Fibroblast of skin of scalp (primary cell): ENCODE measurements at places on chromosomes 5 and 9.
A peak's percentile ranks its signal among the peaks of the same experiment; 100 is the strongest.

- DNase-seq: no peak
Observed at GRCh38 chr9:3180696-3181048, 336.8 kb upstream of the PUM3 start.

DNA sequence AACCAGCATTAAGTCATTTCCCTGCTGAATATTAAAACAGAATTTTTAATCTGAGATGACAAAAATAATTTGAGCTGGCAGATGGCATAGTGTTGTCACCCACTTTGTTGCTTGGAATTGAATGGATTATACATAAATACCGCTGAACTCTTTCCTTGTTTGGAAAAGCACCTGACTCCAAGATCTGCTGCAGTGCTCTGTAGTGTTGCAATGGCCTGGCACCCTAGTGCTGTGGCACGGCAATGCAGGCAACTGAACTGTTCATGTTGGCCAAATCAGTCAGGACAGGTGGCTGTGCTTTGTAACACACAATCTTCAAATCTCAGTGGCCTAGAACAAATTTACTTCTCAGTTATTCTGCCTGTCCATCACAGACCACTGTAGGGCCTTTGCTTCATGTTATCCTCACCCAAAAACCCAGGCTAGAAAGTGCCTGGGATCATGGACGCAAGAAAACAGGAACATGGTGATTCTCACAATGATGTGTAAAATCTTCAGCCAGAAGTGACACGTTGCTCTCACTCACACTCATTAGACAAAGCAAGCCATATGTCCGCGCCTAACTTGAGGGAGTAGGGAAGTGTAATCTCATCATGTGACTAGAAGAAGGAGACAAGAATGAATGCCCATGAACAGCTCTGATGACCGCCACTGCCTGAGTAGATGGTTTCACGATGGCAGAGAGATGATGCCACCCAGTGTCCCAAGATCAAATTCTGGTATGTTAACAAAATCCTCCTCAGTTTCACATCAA is 191.9 kb upstream of the PUM3 start:
- no peak for DNase-seq

GRCh38 chr9:107144475-107144874 is 138.6 kb upstream of the RAD23B start:
- no peak for DNase-seq

- DNase-seq: no peak
Observed at GRCh38 chr5:102991802-102992201, 128.1 kb downstream of the GIN1 start.

DNA sequence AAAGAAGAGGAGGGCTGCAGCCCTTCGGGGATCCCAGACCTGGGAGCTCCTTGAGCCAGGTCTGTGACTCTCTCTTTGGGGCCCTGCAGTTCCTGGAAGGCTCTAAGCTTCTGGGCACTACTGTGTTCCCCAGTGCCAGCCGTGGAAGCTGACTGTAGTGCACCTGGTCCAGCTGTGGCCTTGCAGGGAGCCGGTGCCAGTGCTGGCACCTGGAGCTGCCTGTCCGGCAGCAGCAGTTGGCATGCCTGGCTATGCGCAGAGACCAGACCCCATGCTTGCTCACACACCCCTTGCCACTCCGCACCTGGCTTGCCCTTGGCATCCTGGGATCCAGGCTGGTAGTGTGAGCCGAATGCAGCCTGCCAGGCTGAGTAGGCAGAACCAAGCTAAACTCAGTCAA is 91.0 kb upstream of the PUM3 start:
- no peak for DNase-seq

- peak; percentile 86 for DNase-seq
Observed at GRCh38 chr5:158142156-158142555, 283.2 kb upstream of the CLINT1 start.

DNA sequence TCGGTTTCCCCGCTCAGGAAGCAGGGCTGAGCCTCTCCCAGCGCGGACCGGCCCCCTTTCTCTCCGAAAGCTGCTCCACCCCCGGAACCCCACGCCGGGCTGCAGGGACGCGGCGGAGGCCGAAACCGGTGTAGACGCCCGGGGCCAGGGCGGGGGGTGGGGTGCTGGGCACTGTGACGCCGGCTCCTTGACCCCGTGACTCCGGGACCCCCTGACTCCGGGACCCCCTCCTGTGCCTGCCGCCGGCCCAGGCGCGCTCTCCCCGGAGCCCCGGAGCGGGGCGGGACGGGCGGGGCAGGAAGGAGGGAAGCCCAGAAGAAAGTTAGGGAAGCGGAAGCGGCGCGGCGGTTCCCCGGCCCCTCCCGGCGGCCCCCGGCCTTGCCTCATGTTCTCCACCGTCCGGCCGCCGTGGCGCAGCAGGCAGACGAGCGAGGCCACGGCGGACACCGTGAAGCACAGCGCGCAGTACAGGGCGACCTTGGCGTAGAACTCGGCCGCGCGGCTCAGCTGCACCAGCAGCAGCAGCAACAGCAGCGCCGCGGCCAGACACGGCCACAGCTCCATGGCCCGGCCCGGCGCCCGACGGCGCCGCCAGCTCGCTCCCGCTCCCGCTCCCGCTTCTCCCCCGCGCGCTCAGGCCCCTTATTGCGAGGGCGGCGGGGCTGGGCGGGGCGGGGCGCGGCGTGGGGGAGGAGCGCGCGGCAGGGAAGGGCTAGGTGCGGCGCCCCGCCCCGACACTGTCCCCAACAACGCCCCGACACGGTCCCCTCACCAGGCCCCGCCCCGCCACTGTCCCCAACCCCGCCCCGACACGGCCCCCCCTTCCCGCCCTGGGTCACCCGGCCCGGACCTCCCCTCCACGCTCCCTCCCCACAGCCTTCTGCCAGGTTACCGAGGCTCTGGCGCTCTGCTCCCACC is at the start of gene AGPAT2:
Gene AGPAT2, minus strand, starts transcription at position 664 of the 918 bp plus-strand sequence. Its CDS starts 100 bp downstream, at position 564.
- peak; percentile 44 for DNase-seq

DNA sequence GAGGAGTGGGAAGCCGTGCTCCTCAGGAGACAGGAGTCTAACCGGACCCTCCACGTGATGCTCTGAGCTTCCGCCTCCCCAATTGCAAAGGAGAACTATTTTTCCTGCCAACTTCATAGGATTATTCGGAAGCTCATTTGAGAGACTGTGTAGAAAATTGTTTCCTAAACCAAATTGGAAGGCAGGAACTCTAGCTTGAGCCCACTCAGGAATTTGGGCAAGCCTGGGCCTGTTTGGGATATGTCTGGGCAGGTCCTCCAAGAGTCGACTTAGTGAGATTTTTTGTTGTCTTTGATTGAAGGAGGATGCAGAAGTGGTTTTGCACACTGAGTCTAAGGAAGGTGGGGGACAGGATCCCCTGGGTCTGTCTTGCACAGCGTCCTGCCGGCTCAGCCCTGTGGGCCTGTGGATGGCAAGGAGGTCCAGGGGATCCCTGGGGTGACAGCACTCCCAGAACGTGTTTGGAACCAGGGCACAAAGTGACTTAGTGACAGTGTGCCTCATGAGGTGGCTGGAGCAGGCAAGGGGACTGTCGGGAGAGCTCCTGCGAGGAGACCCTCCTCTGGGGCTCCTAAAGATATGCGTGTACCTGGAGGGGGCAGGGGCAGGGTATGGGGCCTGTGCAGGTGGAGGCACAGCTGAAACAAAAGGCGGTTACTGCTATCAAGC is 283.3 kb downstream of the NSG2 start:
- DNase-seq: peak; percentile 47

GRCh38 chr5:94711785-94712184 is 93.3 kb downstream of the SLF1 start:
- no peak for DNase-seq

DNA sequence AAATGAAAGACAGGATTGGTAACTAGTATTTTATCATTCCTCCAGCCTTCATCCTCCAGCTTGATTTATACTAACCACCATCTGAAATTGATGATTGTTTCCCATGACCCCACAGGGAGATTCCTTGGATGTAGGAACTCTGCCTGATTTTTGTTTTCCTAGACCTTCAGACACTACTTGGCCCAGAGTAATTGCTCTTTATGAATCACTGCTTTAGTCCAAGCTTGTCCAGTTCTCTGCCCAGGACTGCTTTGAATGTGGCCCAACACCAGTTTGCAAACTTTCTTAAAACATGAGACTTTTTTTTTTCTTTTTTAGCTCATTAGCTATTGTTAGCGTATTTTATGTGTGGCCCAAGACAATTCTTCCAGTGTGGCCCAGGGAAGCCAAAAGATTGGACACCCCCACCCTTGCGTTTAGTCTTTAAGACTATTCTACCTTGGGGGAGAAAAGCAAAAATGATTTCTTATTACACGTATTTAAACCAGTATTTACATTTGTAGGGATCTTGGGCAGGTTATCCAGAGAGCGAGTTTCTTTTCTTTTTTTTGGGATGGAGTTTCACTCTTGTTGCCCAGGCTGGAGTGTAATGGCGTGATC is 18.4 kb downstream of the BASP1 start:
- DNase-seq: peak; percentile 81

DNA sequence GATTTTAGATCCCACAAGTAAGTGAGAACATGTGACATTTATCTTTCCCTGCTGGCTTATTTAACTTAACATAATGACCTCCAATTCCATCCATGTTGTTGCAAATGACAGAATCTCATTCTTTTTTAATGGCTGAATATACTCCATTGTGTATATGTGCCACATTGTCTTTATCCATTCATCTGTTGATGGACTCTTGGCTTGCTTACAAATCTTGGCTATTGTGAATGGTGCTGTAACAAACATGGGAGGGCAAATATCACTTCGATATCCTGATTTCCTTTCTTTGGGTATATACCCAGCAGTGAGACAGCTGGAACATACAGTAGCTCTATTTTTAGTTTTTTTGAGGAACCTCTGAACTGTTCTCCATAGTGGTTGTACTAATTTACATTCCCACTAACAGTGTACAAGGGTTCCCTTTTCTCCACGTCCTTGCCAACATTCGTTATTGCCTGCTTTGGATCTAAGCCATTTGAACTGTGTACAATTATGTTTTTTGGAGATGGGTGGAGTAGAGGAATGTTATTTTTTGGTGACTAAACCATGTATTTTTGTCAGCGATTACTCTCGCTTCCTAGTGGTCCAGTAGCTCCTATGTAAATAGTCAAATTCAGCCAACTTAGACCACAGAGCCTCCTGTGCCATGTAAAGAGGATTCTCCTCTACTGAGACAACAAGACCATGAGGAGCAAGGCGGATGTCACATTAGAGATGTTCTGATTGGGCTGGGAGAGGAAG is 60.6 kb downstream of the TNFSF15 start:
- peak; percentile 83 for DNase-seq

DNA sequence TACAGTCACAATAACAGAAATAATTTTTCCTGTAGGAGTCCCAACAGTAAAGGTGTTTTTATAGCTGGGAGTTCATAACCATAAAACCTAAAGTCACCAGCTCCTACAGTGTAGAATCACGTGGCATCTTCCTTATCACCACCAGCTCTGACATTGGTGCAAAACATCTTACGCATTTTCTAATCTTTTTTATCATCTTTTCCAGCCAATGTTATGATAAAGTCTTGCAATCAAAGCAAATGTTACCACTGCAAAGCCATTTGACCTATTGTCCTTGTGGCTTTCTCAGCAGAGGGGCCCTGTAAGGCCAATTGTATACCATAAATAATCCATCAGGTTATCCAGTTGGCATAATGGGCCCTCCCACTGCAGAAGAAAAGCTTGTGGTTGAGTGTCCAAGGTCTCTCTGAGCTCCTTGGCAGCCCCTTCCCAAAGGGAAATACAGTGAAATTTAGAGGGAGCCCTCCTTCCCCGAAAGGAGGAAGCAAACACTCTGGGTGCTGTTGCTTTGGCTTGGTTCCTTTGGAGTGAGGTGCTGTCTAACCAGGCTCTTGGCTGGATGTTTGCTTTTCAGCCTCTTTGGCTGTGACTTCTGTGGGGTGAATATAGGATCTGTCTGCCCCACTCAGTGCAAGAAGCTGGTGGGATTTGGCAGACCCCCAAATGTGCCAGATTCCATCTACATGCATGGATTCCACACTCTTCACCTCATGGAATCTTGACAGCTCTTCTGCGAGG is 29.3 kb upstream of the CPEB4 start:
- DNase-seq: no peak

DNA sequence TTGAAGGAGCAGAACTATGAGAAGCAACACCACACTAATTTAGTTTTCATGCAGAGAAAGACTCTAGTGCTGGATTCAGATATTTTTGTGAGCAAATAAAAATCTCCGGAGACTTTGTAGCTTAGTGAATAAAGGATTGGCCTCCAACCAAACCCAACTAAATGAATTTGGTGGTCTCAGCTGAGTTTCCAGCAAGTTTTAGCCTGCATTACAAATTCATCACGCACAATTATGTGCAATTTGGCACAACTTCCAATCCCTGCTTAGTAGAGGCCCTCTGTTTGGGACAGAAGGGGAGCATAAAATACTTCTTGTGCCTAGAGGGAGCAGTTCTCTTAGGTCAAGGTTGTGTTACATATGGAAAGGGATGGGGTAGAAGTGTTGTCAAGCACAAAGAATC is 112.3 kb upstream of the ADAMTSL1 start:
- peak; percentile 66 for DNase-seq

- DNase-seq: peak; percentile 14
Observed at GRCh38 chr5:20833081-20833627, 845.2 kb upstream of the CDH18 start.

DNA sequence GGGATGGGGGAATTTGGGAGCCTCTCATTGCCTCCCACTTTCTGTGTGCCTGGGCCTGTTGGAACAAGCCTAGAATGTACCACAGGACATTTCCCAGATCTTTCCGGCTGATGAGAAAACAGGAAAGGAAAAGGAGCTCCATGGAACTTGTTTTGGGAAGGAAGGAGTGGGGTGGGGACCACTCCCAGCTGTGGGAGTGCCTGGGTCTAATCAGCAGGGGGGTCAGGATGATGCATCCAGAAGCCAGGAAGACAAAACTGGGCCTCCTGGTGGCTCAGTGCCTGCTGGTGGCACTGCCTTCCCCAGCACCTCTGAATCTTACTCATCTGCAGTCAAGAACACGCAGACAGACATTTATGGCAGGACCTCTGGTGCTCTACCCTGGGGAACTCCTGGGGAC is 2.8 kb downstream of the SMIM33 start:
- peak; percentile 59 for DNase-seq

- DNase-seq: no peak
Observed at GRCh38 chr9:137311171-137311985, 9.3 kb upstream of the NRARP start.

GRCh38 chr5:59732301-59732700 is 161.2 kb downstream of the PDE4D start:
- DNase-seq: no peak

DNA sequence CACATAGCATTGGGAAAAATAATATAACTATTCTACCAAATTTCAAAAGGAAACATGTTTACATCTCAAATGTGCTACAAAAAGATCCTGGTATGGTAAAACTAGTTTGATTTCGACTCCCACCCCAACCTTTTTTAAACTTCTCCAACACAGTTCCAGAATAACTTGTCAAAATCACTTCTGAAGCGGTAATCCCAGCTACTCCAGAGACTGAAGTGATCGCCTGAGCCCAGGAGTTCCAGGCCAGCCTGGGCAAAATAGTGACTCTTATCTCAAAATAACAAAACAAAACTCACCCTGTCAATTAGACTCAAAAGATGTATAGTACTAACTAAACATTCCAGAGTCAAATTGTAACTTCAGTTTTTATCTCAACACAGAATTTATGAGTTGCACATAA is 71.3 kb upstream of the RNF38 start:
- no peak for DNase-seq

- DNase-seq: no peak
Observed at GRCh38 chr5:73150876-73151275, 22.1 kb upstream of the TMEM174 start.
